ENCODE measurements at places on chromosomes 13 and 19.

GRCh38 chr19:17473041-17473440 is 2.7 kb downstream of the SLC27A1 start:
- no peak for DNase-seq

DNA sequence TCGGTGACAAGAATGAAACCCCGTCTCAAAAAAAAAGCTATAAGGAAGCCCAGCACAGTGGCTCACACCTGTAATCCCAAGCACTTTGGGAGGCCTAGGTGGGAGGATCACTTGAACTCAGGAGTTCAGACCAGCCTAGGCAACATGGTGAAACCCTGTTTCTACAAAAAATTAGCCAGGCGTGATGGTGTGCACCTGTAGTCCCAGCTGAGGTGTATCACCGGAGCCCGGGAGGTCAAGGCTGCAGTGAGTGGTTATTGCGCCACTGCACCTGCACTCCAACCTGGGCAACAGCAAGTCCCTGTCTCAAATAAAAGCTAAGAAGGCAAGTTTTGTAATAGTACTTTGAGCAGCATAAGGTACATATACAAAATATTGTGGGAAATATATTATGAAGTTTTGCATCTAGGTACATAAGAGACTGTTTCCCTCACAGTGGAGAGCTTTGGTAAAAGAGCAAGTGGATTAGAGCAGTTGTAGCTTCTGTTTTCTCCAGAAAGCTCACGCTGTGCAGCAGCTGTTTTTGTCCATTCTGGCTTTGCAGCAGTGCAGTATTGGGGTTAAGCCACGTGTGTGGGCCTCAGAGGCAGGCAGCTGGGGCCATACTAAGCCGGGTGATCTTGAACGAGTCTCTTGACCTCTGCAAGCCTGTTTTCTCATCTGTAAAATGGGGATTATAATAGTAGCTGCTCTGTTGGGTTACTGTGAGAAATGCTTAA is 35.4 kb downstream of the ARHGAP35 start:
- DNase-seq, result no peak

DNA sequence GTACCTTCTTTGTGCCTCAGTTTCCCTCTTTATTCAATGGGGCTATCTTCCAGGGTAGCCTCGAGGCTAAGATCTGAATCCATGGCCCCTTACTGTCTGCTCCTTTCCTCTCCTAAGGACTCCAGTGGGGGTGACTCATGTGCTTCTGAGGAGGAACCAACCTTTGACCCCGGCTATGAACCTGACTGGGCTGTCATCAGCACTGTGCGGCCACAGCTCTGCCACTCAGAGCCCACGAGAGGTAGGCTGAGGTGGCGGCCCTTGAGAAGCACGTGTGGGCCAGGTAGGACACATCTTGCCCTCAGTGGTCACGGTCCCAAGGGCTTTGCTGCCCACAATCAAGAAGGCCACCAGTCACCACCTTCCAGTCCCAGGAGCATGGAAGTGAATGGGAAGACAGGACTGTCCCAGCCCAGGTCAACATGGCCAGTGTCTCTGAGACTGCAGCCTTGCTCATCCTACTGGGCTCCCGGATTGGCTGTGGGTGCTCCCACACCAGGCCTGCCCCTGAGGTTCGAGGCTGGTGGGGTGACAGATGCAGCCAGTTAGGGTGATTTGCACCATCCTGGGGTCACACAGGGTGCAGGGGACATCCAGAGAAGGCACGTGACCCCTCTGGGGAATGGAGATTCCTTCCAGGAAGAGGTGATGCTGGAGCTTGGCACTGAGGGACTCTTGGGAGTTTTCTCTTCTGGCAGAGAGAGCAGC is 2.8 kb downstream of the TBC1D17 start:
- DNase-seq, result no peak

DNA sequence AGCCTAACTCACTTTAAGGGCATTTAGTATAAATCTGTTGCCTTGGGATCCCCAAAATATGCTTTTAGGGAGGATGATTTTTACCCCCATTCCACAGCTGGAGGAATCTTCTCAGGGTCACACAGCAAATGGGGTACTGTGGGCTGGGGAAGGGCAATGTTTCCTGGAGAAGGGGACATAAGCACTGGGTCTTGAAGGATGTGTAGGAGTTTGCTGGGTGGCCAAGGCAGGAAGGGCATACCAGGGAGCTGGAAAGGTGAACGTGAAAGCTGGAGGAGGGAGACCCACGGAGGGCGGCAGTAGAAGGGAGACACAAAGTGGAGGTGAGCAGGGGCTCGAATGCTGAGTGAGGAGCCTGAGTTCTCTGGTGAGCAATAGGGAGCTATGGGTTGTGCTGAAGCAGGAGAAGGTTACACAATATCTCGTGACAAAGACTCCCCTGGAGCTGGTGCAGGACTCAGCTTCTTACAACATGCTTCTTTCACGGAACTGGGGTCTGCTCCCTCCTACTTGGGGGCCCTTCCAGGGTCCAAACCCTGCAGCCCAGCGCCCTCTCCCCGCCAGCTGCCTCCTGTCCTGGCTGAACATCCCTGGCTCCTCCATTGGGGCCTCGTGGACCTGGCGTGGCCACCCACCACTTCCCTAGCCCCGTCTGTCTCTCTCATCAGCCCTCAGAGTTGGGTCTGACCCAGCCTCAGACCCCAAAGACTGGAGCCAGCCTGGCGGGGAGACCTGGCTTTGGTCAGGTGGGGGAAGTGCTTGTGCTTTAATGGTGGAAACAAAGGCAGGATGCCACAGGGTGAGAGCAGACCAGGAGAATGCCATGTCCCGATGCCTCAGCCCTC is 11.1 kb downstream of the CILP2 start:
- no peak for DNase-seq

GRCh38 chr19:51607920-51608562 is 22.2 kb downstream of the SIGLEC5 start:
- peak; percentile 58 for DNase-seq

DNA sequence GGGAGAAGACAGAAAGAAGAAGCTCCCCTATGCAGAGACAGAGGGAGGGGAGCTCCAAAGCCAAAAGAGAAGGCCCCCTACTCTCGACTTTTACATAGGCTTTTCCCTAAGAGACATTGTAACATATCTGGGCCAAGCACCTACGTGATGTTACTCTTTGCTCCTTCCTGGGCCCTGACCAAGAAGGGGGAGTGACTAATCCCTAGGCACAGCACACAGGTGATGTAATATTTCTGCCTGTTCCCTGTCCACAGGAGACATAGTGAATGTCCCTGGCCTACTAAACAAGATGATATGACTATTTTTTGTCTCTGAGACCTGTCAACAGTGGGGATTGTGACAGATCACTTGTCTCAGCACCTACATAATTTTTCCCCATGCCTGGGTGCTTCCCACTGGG is 15.9 kb upstream of the ZNF254 start:
- DNase-seq, result no peak

GRCh38 chr13:48097793-48098192 is 2.9 kb upstream of the MED4 start:
- DNase-seq, result no peak

DNA sequence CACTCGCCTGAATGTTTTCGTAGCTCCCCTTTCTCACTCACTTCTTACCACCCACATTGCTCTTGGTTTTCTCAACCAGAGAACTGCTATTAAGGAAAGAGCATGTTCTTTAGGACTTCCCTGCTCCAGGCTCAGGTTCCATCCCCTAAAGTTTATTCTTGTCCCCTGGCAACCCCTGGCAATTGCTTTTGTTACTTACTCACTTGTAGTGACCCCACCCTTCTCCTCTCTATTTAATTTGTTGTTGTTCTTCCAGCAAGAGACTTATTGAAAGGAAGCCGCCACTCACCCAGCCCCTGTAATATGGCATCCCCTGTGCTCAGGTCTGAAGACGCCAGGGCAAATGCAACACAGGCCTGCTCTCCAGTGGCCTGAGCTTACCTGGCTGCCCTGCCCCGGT is 233.7 kb upstream of the SOX21 start:
- DNase-seq, result no peak

GRCh38 chr19:48568345-48568886 is 16.4 kb downstream of the SULT2B1 start:
- DNase-seq, result peak; percentile 72

- peak; percentile 72 for DNase-seq
Measured at GRCh38 chr19:900302-901111, 7.2 kb downstream of the RNU6-9 start.

DNA sequence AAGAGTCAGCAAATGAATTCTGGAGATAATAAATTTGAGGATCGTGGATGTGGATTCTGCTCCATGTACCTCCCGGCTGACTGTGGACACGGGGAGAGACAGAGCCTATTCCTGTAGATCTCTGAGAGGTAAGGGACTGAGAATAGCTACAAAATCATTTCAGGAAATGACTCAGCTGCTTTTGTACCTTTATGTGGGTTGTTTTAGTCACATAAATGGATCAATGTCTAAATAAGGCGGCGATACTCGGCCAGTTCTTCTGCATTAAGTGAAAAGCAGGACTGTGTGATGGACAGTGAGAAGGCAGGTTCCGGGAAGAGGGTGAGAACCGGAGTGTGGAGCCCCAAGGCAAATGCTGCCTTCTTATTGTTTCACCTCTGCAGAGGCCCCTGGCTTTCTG is 128.1 kb downstream of the EFNB2 start:
- peak; percentile 11 for DNase-seq

DNA sequence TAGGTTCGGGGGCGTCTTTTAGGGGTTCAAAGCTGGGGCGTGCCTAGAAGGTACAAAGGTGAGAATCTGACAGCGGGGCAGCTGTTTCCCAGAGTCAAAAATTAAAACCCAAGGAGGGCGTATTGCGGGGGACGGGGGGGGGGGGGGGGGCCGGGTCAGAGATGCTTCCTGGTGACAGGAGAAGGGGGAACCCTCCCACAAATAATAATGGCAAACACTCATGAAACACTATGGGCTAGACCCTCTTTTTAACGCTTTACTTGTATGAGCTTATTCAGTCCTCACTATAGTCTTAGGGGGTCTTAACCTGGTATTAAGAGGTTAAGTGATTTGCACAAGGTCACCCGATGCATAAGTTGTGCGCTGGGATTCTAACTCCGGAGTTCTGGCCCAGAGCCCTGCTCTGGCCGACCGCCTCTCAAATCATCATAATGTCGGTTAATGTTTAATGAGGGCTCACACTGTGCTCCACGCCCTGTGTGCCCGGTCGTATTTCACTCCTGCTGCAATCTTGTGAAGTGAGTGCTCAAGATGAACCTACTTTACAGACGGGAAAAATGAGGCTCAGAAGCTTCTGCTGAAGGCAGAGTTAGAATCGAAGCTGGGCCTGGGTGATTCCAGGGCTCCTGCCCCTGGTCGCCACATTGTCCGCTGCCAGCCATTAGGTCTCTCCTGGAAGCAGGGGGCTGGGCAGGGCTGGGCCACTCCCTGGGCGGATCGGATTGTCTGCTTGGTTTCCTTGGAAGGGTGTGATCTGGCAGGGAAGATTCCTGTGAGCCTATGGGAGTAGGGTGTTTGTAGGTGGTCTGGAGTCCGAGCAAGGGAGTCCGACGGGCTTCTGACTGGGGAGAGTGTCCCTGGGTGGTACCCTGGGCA is 964 bp downstream of the PAK4 start:
- DNase-seq, result peak; percentile 53

DNA sequence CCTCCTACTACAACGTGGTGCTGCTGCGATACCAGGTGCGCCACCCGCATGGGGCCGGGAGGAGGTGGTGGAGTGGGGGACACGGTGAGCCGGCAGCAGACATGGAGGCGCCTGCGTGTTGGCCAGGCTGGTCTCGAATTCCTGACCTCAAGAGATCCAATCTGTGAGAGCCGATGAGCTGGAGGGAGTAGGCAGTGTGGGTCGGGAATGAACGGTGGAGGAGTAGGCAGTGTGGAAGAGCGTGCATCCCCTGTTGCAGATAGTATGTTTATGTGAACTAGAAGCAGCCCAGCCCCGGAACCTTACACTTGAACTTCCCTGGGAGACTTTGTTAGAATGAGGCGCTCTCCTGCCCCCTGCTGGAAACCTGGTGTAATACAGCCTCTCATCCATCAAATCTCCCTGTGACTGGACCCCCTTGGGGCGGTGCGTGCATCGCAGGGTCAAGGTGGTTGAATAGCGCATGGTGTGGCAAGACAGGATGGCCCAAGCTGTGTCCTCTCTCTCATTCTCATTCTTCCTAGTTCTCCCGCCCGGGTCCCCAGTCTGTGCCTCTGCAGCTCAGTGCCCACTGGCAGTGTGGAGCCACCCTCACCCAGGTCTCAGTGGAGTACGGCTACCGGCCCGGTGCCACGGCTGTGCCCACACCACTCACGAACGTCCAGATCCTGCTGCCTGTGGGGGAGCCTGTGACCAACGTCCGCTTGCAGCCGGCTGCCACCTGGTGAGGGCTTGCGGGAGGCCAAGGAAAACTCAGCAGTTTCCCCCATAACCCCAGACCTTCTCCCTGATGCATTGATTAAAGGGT is 10.5 kb upstream of the B3GNT3 start:
- DNase-seq, result peak; percentile 76

GRCh38 chr19:19661675-19662251 is 1.7 kb downstream of the ATP13A1 start:
- no peak for DNase-seq

GRCh38 chr13:48526286-48526685 is 6.6 kb downstream of the RCBTB2 start:
- no peak for DNase-seq

DNA sequence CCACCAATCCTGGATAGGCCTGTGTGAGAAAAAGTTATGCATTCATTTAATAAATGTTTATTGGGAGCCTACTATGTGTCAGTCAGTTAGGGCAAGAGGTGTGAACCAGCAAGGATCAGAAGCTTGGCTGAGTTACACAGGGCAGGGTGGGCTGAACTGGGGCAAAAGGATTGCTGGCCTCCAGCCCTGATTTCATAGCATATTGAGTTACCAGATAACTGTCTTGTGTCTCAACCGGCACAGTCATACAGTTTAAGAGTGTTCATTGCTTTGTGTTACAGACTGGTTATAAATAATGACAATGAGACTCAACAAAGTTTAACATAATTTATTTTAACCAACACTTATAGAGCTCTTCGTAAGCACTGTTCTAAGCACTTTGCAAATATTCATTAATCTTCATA is 253.8 kb downstream of the DLEU7 start:
- DNase-seq, result no peak

GRCh38 chr13:20682061-20682460 is 21.4 kb upstream of the IL17D start:
- no peak for DNase-seq

GRCh38 chr19:46406976-46407375 is 6.4 kb downstream of the CCDC8 start:
- DNase-seq, result no peak

- peak; percentile 56 for DNase-seq
Measured at GRCh38 chr13:30196025-30196424, 111.3 kb downstream of the KATNAL1 start.

DNA sequence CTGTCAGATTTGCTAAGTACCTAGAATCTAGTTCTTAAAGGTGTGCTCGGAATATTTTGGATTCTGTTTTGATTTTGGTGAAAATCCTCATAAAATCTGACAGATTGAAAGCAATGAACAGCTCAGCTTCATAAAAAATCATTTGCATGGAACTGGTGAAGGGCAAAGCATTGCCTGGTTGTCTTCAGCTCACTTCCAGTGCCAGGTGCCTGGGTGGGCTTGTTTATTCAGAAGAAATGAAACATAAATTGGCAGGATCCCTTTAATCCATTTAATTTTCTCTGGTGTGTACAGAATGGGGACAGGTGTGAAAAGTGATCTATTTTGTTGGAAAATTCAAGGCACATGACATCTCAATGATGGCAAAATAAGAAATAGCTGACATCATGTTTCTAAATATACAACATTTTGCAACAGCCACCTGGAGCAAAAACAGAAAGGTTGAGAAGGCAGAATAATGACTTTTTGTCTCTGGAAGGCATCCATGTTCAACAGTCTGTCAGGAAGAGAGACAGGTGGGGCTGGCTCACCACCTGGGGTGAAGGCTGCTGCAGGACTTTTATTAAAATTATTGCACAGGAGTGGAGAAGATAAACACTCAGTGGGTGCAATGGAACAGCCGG is 52.2 kb downstream of the RFC3 start:
- DNase-seq, result no peak

All from H54 (cell line).